Esophagus squamous epithelium (tissue), 5 donors: ENCODE measurements at places on chromosomes 1 and 21. TPM values are rescaled to one million over a fixed set of nuclear protein-coding genes. Genes with fewer than 3 reads are reported as not detected.

GRCh38 chr21:39444421-39445180 lies 977 bp downstream of the LCA5L start:
- peak overlapping the region; percentile 93 for H3K27ac ChIP-seq
- no peaks in the 10 kb centered on the region for H3K36me3 ChIP-seq
- peaks cover 5% of the 10 kb centered on the region for H3K4me1 ChIP-seq
- no peaks in the 10 kb centered on the region for H3K27me3 ChIP-seq
- no peak for DNase-seq
- H3K4me3 ChIP-seq, result peak overlapping the region; percentile 63

- peaks cover 28% of the 10 kb centered on the region for H3K36me3 ChIP-seq
- no peak overlapping the region for H3K27ac ChIP-seq
- no peaks in the 10 kb centered on the region for H3K27me3 ChIP-seq
Observed at GRCh38 chr1:25834894-25835293, 15.1 kb downstream of the MTFR1L start.

Gene HES3
- not detected for total RNA-seq

DNA sequence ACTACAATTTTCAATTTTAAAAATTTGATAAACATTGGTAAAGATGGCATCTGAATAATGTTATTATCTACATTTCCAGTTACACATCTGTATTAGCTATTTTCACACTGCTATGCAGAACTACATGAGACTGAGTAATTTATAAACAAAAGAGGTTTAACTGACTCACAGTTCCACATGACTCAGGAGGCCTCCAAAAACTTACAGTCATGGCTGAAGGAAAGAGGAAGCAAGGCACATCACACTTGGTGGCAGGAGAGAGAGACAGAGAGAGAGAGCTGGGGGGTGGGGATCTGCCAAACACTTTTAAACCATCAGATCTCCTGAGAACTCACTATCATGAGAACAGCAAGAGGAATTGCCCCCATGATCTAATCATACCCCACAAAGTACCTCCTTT lies 850.0 kb downstream of the LTN1 start:
- H3K36me3 ChIP-seq, result no peaks in the 10 kb centered on the region
- no peak for DNase-seq
- no peaks in the 10 kb centered on the region for H3K27me3 ChIP-seq
- peak overlapping the region; percentile 76 for H3K27ac ChIP-seq
- H3K4me1 ChIP-seq, result peaks cover 14% of the 10 kb centered on the region
- no peak overlapping the region for H3K4me3 ChIP-seq

- no peak overlapping the region for H3K4me3 ChIP-seq
- no peak overlapping the region for H3K27ac ChIP-seq
- no peaks in the 10 kb centered on the region for H3K4me1 ChIP-seq
- no peaks in the 10 kb centered on the region for H3K36me3 ChIP-seq
- no peak for DNase-seq
Observed at GRCh38 chr1:5756434-5757186, 235.6 kb downstream of the NPHP4 start.

- no peaks in the 10 kb centered on the region for H3K36me3 ChIP-seq
- H3K27me3 ChIP-seq, result no peaks in the 10 kb centered on the region
- H3K4me1 ChIP-seq, result peaks cover 34% of the 10 kb centered on the region
- no peak for DNase-seq
- H3K4me3 ChIP-seq, result no peak overlapping the region
Observed at GRCh38 chr1:54047384-54048305, 5.4 kb downstream of the TMEM59 start.

GRCh38 chr1:32724678-32725614 lies 22.4 kb upstream of the SYNC start:
- no peaks in the 10 kb centered on the region for H3K27me3 ChIP-seq
- peak overlapping the region; percentile 25 for H3K4me3 ChIP-seq
- H3K36me3 ChIP-seq, result no peaks in the 10 kb centered on the region
- peak overlapping the region; percentile 84 for H3K27ac ChIP-seq
- H3K4me1 ChIP-seq, result peaks cover 18% of the 10 kb centered on the region

- H3K4me3 ChIP-seq, result no peak overlapping the region
- no peaks in the 10 kb centered on the region for H3K4me1 ChIP-seq
- no peaks in the 10 kb centered on the region for H3K36me3 ChIP-seq
- DNase-seq, result no peak
- no peak overlapping the region for H3K27ac ChIP-seq
Observed at GRCh38 chr1:115012006-115012405, 17.6 kb upstream of the TSHB start.

DNA sequence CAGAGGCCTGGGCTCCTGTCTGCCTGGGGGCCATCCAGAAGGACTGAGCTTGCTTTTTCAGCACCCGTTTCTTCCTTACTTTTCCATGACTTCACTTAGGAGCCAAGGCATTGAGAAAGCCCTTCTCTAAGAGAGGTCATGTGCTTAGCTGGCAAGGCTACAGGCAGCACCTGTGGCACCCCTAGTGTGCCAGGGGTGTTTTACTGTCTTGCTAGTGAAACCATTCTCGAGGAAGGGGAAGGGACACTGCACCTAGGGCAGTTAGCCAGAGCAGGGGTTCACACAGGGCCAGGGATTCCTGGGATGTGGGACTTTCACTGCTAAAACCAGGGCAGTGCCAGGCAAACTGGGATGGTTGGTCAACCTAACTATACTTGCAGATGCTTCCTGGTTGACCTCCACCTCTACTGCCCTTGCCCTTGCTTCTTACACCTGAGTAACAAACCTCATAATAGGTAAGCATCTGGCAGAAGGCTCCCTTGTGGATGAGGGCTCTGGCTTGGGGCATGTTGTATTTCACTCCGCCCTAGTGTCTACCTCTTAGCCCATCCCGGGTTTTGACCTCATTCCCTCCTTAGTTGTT lies 69.2 kb downstream of the NOS1AP start:
- no peaks in the 10 kb centered on the region for H3K4me1 ChIP-seq
- no peak overlapping the region for H3K27ac ChIP-seq
- no peak for DNase-seq
- no peaks in the 10 kb centered on the region for H3K27me3 ChIP-seq
- no peak overlapping the region for H3K4me3 ChIP-seq

DNA sequence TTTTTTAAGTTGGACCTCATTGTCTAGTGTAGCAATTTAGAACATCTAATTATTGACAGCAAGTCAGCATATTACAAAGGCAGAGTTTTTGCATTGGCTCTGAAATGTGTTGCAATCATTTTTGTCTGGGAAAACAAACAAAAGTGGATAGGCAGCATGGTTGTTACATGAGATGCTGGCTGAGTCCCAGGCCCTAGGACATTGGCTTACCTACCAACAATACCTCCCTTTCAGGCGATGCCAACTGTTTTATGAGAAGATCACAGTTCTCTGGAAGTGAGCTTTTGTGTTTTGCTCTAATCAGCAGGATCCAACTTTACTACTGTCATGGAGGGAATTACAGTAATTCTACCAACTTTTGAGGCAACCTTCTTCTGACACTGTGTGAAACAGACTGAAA lies 71.5 kb upstream of the CXADR start:
- no peaks in the 10 kb centered on the region for H3K36me3 ChIP-seq
- DNase-seq, result no peak
- no peak overlapping the region for H3K4me3 ChIP-seq
